ENCODE measurements at places on chromosomes 7 and 10. TPM values are rescaled to one million over a fixed set of nuclear protein-coding genes. Genes with fewer than 3 reads are reported as not detected.

AMZ1 gene
- total RNA-seq = not detected

UPK3B gene
- total RNA-seq = 1.1 TPM

ZWINT gene
- total RNA-seq = 64.2 TPM

COL28A1 gene
- total RNA-seq = not detected

ADRA2A gene
- under 0.01 TPM for total RNA-seq

MEST gene
- 1.0 TPM for total RNA-seq

ATRNL1 gene
- total RNA-seq = not detected

CLCN1 gene
- not detected for total RNA-seq

XRCC2 gene
- 4.7 TPM for total RNA-seq

CCDC186 gene
- 6.9 TPM for total RNA-seq

CALCR gene
- total RNA-seq = not detected

DNAJB12 gene
- 29.5 TPM for total RNA-seq

SGCE gene
- 31.9 TPM for total RNA-seq

Measured in mammary microvascular endothelial cell (primary cell).